ENCODE measurements at places on chromosomes 1 and 21.
A peak's percentile ranks its signal among the peaks of the same experiment; 100 is the strongest.

DNA sequence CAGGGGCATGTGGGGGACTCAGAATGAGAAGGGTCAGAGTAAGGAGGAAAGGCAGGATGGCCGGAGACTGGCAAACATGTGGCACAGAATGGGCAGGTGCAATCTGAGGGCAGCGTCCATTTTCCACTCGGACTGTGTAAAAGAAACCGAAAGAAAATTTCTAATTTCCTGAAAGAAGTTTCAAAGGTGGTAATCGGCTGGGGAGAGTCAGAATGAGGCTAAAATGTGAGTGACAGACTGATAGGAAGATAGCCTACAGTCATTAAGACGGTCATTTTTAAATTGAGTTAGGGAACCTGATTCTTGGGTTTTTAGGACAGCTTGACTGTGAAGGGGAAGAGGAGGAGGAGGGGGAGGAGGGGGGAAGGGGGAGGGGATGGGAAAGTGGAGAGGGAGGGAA, 23.6 kb downstream of the COA6 start:
- no peak for DNase-seq

DNA sequence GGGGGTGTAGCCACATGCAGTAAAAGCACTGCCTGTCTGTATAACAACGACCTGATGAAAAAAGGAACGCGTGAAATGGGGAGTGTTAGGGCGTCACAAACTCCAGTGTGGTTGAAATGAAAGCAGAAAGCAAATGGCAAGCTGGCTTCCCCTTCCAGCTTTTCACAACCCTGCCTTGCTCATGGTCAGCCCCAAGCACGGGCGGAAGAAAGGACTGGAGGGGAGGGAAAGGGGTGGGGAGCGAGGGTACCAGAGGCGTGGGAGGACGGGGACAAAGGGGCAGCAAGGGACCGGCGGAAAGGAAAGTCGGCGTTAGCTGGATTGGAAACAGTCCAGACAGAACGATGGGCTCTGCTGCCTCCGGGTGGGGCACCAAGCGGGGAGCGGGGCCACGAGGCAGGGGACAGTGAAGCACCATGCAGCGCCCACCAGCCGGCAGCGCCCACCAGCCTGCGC, 9.6 kb downstream of the VPS26C start:
- no peak for DNase-seq

GRCh38 chr21:17428484-17428869, 84.4 kb upstream of the CXADR start:
- DNase-seq = peak; percentile 34

GRCh38 chr1:244150665-244151064, 99.6 kb downstream of the ZBTB18 start:
- no peak for DNase-seq

GRCh38 chr21:17371450-17371849, 141.4 kb upstream of the CXADR start:
- DNase-seq = no peak

- peak; percentile 77 for DNase-seq
Measured at GRCh38 chr1:154747740-154748404, 122.2 kb downstream of the KCNN3 start.

GRCh38 chr1:59990470-59990869, 63.9 kb upstream of the CYP2J2 start:
- DNase-seq = no peak

DNA sequence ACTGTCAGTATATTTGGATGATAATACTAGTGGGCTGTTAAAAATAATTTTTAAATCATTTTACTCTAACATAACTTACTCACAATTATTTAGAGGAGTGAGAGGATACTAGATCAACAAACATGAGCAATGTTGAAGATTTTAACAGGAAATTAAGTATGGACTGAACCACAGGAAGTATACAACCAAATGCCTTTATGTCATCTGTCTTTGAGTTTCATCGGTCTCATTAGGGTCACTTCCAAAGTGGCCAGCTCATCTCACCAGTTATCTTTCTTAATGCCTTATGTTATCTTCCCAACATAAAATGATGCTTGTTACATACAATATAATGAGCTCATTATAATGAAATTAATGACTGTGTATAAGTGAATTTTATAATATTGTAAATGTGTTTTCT, 1.5 kb upstream of the RGS1 start:
- DNase-seq = no peak

DNA sequence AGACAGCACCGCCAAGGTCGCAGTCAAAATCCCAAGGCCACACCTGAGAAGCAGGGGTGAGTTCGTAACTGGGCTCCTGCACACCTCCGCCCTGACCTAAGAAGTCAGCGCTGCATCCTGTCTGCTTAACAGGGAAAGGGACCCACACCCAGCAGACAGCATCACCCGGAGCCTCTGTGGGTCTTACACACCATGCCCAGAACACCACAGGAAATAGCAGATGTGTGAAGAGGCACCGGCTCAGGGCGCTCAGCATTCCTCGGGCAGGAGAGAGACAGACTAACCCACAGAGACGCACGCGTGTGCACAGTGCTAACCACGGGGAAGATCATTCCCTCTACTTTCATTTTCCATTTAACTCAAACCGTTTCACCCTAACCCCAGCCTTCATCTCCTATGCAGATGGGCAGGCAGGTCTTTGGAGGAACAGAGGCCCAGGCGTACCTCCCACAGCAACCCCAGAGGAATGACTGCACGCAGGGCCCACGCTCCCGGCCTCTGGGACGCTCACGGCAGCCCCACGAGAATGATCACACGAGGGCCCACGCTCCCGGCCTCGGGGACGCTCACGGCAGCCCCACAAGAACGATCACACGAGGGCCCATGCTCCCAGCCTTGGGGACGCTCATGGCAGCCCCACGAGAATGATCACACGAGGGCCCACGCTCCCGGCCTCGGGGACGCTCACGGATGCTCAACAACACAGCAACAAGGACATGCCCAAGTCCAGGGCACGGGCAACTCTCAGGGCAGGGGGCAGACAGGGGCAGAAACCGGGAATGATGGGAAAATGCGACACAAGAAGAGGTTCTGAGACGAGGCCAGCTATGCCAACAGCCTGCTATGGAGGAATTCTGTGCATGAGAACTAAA, 20.9 kb downstream of the POFUT2 start:
- DNase-seq = no peak

- no peak for DNase-seq
Measured at GRCh38 chr1:116855773-116856201, 53.9 kb upstream of the PTGFRN start.

GRCh38 chr1:30734106-30734505, 10.7 kb upstream of the MATN1 start:
- no peak for DNase-seq

DNA sequence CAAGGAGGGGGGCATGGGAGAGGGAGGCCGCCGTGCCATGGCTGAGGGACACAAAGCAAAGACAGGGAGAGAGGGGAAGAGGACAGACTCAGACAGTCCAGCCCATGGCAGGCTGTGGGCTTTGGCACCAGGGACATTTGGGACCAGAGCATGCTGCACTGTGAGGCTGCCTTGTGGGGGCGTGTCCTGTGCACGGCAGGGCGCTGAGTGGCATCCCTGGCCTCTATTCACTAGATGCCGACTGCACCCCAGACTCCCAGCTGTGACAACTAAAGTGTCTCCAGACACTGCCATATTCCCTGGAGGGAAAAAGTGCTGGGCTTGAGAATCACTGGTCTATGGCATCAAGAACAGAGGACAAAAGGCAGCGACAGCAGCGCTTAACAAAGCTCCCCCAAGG, 18.6 kb upstream of the PRDM15 start:
- no peak for DNase-seq

DNA sequence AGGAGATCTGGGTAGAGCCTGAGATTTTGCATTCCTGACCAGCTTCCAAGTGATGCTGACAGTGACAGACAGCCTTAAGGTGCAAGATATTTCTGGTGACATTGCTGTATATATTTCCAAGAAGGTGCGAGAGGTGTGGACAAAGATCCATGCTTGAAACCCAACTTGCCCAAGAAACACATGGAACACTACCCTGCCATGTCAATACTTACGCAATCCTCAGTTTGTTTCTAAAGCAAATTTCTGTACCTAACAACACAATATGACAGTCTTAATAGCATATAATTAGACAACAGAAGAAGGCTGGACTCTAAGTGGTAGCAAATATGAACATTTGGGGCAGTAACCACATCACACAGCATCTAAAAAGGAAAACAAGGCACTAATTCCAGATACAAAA, 260.4 kb downstream of the DSCAM start:
- no peak for DNase-seq

DNA sequence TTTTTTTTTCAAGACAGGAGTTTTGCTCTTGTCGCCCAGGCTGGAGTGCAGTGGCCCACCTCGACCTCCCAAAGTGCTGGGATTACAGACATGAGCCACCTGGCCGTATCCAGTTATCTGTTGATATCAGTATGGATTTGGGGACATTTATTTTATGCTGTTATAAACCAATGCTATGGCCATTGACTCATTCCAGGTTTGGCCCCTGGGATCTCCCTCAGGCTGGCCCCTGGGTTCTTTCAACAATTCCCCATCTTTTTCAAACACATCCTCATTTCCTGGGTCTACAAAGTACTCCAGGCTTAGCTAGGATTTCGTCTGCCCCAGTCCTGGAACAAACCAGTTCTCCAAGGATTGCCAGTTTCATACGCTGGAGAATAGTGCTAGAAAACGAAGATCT, 44.1 kb downstream of the WDR4 start:
- no peak for DNase-seq

- DNase-seq = no peak
Measured at GRCh38 chr21:38832664-38833063, 26.9 kb downstream of the ETS2 start.

DNA sequence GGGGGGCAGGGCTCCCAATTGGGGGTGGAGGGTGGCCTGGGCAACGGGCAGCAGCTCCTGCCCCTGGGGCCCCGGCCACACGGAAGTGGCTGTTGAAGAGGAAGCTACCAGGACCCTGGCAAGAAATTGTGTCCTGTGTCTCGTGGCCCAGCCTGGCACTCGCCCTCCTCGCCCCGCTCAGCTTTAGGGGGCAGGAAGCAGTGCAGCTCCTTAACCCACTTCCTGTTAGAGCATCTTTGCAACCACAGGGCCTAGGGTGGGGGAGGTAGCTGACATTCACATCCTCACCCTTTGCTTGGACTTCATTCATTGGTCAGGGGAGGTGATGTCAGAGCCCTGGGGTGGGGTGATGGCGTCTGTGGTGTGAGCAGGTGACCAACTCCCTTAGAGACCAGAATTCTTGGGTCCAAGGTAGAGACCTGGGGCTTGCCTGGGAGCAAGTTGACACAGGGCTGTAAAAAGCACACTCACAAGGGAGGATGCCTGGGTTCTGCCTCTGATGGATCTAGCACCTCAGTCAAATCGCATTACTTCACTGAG, at the start of gene ARHGAP30:
TSS of gene ARHGAP30 (minus strand) at position 161 of the 540 bp plus-strand sequence. CDS start 267 bp downstream, outside the sequence.
- DNase-seq = peak; percentile 96

DNA sequence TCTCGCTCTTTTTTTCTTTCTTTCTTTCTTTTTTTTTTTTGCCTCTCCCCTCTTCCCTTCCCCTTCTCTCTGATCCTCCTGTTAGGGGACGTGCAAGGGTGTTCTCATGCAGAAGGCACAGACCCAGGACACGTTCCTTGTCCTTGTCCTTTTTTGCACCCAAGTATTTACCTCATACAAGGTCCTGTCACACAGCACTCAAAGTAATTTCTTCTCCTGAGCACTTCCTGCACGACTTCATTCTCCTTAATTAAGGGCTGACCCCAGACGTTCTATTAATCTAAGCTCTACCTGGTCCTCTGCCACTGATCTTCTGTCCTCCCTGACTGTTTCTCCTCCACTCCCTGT, 424 bp upstream of the PCNX2 start:
- DNase-seq = no peak

DNA sequence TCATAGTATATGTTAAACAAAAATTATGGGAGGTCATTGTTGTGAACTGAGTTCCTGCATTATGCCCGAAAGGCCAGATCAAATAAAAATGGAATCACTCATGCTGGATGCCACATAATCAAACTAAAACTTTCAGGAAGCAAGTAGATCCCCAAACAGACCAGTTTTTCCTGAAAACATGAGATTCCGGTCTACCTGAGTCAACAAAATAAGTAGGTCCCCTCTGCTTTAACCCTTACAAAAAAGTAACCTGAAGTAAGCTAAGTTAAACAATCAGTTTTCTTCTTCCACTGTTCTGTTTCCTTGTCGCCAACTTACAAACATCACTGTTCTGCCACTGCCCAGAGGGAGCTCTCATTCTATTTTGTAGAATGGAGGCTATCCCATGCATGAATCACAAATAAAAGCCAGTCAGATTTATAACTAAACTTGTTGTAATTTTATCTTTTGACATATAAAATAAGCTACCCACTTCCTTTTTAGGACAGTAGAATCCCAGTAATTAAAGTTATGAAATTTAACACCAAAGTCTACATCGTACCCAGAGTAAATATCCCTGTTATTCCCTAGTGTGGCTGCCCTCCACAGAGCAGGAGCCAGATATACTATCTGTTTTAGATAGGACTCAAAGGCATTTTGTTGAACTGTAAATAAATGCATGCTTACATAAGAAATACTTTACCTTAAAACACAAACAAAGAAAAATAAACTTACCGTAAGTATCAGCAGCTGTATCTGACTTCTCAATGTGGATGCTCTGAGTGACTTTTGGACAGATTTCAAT, 149.4 kb downstream of the TIAM1 start:
- DNase-seq = no peak

DNA sequence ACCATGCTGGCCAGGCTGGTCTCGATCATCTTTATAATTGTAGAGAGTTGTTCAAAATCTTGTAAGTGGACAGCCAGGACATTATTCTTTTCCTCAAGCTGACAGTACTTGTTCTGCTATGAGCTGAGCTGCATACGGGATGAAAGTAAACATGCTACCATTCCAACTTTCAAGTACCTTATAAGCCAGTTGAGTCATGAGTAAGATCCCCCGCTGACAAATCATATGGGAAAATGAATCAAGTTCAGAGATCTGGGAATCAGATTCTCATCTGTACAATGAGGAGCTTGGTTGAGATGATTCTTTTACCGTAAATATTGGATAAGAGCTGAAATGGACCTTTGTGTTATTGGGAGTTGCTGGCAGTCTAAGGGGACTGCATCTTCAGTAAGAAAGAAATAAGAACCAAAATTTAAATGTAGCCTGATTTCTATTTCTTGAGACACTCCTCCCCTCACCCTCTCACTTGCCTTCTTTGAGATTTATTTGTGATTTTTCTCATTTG, 62.7 kb downstream of the CENPF start:
- DNase-seq = no peak

- DNase-seq = no peak
Measured at GRCh38 chr1:237244778-237245177, 202.8 kb downstream of the RYR2 start.

- no peak for DNase-seq
Measured at GRCh38 chr1:234533034-234533891, 54.3 kb upstream of the TARBP1 start.

DNA sequence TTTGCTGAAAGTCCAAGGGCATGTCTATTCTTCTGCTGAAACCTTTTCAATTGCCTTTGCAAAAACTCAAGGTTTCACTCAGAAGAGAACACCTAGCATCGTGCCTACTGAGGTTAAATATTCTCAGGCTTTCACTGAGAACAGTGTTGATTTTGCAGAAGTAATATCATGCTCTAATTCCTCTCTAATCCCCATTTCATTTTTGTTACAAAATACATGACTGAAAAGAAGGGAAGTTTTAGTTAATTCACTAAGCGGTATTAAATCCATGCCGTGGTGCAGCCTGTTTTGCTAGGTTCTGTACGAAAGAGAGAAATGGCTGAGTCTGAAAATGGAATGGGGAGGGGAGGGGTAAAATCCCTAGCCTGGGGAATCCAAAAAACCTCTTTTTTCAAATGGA, 163.2 kb upstream of the CAMK1G start:
- DNase-seq = no peak

GRCh38 chr1:236301080-236301957, 19.6 kb upstream of the ERO1B start:
- DNase-seq = no peak

All from NAMALWA (cell line).